ENCODE measurements at places on chromosomes 3 and 15.
A peak's percentile ranks its signal among the peaks of the same experiment; 100 is the strongest.

- DNase-seq: peak; percentile 54
Observed at GRCh38 chr3:100097919-100098783, 16.1 kb downstream of the FILIP1L start.

DNA sequence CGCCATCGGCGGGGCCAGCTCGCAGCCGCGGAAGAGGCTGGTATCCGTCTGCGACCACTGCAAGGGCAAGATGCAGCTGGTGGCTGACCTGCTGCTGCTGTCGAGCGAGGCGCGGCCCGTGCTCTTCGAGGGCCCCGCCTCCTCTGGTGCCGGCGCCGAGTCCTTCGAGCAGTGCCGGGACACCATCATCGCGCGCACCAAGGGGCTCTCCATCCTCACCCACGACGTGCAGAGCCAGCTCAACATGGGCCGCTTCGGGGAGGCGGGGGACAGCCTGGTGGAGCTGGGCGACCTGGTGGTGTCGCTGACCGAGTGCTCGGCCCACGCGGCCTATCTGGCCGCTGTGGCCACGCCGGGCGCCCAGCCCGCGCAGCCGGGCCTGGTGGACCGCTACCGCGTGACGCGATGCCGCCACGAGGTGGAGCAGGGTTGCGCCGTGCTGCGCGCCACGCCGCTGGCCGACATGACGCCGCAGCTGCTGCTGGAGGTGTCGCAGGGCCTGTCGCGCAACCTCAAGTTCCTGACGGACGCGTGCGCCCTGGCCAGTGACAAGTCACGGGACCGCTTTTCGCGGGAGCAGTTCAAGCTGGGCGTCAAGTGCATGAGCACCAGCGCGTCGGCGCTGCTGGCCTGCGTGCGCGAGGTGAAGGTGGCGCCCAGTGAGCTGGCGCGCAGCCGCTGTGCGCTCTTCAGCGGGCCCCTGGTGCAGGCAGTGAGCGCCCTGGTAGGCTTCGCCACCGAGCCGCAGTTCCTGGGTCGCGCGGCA lies 1.8 kb downstream of the TLNRD1 start:
- DNase-seq: peak; percentile 48

- peak; percentile 61 for DNase-seq
Observed at GRCh38 chr3:33061782-33062181, 35.2 kb downstream of the GLB1 start.

DNA sequence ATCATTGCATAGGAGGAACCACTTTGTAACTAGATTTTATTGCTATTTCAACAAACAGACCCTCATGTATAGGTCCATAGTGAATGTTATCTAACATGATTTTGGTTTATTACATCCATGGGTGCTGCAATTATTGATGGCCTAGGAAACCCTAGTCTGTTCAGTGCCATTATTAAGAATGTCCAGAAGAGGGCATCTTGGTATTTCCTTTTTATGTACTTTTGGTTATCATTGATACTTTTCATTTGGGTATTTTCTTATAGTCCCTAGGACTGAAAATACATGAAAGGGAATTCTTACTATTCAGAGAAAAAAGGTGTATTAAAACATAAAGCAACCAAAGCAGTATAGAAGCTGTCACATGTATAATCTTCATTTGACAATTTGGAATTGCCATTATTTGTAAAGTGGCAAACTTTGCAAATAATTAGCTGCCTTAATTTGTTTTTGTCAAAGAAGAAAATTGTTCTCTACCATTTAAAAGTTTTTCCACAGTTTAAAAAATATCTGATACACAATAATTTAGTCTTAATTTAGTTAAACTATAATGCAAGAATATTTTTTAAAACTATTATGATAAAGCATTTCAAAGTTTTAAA lies 48.7 kb downstream of the CNOT10 start:
- DNase-seq: peak; percentile 52

- DNase-seq: no peak
Observed at GRCh38 chr15:69061414-69061842, 46.9 kb downstream of the NOX5 start.

DNA sequence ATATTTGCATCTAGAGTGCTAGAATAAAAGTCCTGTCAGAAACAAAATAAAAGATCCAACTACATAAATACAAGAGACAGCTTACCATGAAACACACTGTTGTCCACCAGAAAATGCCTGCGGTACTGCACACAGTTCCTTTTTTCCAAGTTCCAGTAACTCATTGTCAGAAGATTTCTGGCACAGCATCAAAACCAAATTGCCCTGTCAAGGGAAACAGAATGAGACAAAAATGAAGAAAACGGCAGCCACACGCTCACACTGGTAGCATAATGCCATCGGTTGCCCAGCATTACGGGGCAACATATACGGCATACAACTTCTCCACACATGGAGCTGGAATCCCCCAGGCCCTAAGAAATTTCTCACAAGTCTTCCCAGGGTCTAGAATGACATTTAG lies 40.8 kb downstream of the PLCH1 start:
- no peak for DNase-seq

- no peak for DNase-seq
Observed at GRCh38 chr15:42085721-42086120, 8.6 kb downstream of the PLA2G4D start.

DNA sequence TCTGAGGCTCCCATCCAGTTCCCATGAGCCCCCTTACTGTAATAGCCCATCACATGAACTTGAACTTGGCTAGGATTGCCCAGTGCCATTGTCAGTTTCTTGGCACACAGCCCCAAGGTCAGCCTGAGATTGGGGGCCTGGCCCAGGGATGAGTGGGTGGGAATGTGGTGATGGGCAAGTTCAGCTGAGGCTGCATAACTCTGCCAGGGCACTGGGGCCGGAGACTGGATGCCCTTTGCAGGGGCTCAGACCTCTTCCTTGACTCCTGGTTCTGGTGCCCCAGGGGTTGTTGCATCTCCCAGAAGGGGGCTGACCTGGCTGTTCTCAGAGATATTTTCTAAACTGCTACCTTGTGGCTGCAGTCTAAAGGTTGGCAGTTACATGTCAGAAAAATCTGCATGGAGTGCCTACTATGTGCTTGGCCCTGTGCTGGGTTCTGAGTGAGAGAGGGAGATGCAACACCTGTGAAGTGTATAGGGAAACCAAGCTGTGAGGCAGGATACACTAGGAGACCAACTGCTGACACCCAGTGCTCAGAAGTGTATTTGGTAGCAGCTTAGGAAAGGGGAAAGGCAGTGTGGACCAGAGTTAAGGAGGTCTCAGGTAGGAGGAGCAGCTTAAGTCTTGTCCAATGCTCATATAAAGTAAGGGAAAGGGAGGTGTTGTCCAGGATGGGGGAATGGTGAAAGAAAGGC lies 74.8 kb upstream of the PRR23C start:
- no peak for DNase-seq

DNA sequence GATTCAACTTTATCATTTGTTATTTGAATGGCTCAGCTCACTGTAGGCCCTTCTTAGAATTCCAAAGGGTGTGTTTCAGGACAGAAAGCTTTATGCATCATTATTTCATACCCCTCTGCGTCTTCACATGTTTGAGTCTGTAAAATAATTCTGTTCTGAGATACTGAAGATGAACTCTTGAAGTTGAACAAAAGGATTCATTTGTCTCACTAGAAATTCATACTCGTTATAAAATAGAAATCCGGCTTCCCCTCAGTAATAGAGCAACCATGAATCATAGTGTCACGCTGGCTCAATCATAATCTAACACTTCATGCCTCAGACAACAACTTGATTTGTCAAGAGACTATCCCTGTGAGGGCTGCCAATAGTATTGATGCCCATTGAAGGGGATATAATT lies 1015.4 kb upstream of the SEMA6D start:
- DNase-seq: no peak

DNA sequence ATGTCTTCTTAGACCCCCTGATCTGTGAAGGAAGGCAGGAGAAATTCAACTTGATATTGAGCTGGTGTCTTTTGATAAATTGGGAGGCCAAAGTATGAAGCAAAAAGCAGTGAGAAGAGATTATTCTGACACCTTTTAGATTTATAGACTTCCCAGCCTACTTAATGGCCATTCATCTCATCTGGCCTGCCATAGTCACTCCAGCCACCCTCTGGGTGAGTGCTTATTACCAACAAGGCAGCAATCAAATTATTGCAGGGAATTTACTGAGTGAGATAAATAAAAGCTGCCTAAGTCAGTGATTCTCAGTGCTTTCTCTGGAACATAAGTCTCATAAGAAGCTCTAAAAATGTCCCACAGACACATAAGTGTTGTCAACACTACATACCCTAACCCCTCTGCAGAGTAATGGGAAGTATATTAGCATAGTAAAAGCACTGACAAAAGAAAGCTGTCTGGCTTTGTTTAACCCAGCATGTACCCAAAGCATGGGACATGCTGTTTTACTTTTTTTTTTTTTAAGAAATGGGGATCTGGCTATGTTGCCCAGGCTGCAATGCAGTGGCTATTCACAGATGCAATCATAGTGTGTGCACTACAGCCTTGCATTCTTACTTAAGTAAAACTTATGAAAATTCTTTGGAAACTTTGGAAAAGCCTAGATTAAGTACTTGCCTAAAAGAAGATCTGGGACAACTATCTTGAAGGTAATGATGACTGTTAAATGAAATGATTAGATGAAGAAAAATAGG lies 725.3 kb downstream of the TUSC7 start:
- no peak for DNase-seq

- peak; percentile 51 for DNase-seq
Observed at GRCh38 chr15:67548236-67548852, 5.8 kb downstream of the MAP2K5 start.

- DNase-seq: peak; percentile 93
Observed at GRCh38 chr3:190120269-190121060, at the start of gene P3H2. Gene P3H2 (minus strand): TSS chr3:190120897. CDS start chr3:190120731, 166 bp downstream.

DNA sequence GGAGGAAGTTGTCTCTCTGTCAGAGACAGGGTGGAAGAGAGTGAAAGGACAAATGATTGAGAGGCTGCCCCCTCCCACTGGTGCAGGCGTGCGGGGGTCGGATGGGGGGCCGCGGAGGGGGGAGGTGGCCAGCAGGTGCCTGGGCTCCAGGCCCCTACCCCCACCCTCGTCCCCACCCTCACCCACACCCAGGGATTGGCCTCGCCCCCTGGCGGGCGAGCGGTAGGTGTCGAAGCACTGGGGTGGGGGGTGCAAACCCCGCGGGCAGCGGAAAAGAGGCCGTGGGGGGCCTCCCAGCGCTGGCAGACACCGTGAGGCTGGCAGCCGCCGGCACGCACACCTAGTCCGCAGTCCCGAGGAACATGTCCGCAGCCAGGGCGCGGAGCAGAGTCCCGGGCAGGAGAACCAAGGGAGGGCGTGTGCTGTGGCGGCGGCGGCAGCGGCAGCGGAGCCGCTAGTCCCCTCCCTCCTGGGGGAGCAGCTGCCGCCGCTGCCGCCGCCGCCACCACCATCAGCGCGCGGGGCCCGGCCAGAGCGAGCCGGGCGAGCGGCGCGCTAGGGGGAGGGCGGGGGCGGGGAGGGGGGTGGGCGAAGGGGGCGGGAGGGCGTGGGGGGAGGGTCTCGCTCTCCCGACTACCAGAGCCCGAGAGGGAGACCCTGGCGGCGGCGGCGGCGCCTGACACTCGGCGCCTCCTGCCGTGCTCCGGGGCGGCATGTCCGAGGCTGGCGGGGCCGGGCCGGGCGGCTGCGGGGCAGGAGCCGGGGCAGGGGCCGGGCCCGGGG lies at the start of gene KAT2B:
KAT2B (plus strand) TSS at position 682 of the 783 bp plus-strand sequence; CDS start at position 714, 32 bp downstream.
- DNase-seq: peak; percentile 68

DNA sequence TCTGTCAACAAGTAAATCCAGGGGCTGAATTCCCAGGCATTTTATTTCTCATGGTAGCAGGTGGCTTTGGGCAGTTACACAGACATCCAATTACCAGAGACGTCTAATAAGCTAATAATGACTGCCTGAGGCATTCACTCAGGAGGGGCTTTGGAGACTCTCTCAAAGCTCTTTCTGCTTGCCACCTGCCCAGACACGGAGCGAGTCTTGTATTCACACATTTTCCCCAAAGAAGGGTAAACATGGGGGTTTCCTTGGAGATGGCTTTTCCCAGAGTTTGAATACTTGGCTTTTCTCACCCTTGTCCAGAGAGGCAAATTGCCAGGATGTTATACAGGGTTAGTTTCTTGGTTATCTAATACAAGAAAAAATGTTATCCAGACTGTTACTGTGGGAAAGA lies 132.6 kb downstream of the DIPK2A start:
- DNase-seq: no peak

DNA sequence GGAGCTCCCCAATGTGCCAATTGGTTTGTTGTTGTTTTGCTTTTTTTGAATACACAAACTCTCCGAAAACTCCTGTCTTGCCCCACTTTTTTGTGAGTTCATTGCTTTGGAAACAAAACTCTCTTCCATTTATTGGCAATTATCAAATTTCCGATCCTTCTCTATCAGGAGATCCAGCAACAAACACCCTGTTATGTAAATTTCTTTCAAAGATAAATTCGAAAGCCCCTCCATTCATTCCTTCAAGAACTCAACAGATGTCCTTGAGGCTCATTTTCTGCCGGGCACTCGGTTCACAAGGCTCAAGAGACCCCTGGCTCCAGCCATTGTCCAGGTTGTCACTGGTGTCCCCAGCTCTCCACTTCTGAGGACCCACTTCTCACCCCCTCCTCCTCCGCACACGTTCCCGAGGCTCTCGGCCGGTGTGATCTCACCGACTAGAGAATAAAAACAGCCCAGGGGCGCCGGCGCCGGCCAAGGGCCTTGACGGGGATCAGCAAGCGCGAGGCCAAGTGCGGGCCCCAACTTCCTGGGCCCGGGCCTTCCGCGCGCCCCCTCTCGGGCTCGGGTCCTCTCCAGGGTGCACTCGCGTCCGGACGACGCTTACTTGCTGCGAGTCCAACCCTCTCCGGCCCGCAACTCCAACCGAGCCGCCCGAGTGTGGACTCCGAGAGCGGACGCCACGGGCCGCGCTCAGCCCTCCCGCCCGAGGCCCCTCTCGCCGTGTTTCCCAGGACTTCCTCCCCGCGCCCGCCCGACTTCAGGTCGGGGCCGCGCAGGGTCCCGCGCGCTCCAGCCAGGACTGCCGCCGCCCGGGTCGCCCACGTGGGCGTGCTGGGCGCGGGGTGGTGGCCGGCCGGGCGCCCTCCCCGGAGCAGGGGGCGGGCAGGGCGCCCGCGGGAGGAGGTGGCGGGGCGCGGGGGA lies 533 bp upstream of the SMAD3 start:
- no peak for DNase-seq

DNA sequence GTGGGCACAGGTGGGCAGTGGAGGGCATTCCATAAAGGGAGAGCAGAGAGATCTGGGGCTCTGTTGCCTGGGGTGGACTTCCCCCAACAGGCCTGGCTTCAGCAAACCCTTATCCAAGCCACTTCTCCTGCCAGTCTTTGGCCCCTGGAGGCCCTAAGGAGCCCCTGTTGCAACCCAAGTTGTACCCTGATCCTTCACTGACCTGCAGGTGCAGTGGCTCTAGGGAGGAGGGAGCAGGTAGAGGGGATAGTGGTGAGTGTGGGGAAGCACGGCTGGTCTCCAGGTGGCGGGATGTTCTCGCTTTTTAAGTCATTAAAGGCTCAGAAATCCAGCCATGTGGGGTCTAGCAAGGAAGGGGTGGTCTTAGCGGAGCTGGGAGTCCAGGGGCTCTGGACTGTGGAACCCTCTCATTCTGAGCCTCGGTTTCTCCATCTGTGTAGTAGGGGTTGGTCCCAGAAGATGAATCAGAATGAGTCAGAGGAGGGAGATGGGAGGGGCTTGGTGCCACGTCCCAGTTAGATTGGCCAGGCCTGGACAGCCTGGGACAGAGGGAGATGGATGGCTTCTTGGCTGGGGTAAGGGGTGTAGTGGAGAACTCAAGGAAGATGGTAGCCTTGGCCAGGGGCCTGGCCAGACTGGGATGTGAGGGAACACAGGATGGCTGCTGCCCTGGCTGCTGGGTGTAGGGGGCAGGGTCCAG lies 2.6 kb downstream of the ZBTB47 start:
- DNase-seq: peak; percentile 62

GRCh38 chr15:69973102-69973714 lies 124.5 kb downstream of the TLE3 start:
- peak; percentile 50 for DNase-seq

GRCh38 chr15:75029378-75030022 lies 6.1 kb downstream of the PPCDC start:
- DNase-seq: peak; percentile 93

All from EH (cell line).